ENCODE measurements at places on chromosomes 5 and 9. TPM values are rescaled to one million over a fixed set of nuclear protein-coding genes. Genes with fewer than 3 reads are reported as not detected.

Gene CAMK4
- 0.21 TPM for total RNA-seq

Gene PCDHB2
- total RNA-seq = 2.4 TPM

Gene TUSC1
- 10.3 TPM for total RNA-seq

Gene TAF11L10
- total RNA-seq = not detected

Gene ITGA2
- 14.1 TPM for total RNA-seq

Gene PCA3
- not detected for total RNA-seq

Gene FAM81B
- not detected for total RNA-seq

Gene ZNF608
- total RNA-seq = 10.4 TPM

Gene VLDLR
- total RNA-seq = 5.0 TPM

Gene PRLR
- 0.16 TPM for total RNA-seq

Gene GPR150
- total RNA-seq = not detected

Gene PLAC8L1
- 3.0 TPM for total RNA-seq

Gene RGP1
- total RNA-seq = 33.8 TPM

Measured in MCF 10A (cell line).